HCEC 1CT (cell line): ENCODE measurements at places on chromosomes 5 and 9.
A peak's percentile ranks its signal among the peaks of the same experiment; 100 is the strongest.

DNA sequence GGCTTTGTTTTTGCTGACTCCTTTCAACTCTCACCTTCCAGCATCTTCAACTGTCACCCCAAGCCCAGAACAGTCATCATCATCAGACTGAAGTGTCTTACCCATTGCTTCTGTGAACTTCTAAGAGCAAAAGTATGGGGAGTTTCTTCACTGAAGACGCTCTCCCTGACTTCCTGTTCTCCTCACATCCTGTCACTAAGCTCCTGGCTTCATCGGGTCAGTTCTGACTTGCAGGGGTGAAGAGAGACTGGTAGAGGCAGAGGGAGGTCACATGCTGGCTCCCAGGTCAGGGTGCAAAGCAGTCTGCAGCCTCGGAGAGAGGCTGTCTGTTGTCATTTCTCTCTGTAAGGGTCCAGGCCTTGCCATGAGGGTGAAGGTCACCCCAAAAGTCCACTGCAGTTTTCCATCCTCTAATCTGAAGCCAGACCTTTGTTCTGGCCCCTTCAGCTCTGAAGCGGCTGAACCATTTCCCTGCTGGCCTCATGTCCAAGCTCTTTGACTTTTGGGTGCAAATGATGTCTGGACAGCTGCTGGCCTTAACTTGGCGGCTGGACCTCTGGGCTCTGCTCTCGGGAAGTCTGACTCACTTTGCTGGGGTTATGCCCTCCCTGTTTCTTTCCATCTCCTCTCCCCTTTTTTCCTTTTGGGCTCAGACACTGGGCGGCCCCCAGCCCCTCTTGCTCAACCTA, 305.0 kb downstream of the RAB3C start:
- peak; percentile 11 for DNase-seq

- DNase-seq = no peak
Observed at GRCh38 chr5:115736004-115736689, 80.3 kb downstream of the CDO1 start.

DNA sequence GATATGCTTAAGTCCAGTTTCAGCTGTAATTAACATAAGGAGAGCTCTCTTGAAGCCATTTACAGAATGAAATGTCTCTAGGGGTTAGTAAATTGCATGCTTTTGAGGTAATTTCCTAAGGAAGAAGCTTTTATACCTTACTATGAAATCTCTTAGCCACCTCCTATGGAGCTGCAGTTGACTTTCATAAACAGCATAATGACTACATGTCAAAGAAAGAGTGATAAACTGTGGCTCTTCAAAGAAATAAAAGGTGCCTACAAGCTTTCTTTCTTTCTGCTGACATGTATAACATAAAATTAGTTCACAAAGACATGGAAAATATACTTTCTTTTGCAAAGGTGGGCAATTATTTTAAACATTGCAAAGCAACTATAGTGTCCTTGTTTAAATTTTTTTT, 90.8 kb downstream of the TMEM167A start:
- no peak for DNase-seq

- DNase-seq = no peak
Observed at GRCh38 chr9:37407468-37407867, 15.0 kb upstream of the GRHPR start.

DNA sequence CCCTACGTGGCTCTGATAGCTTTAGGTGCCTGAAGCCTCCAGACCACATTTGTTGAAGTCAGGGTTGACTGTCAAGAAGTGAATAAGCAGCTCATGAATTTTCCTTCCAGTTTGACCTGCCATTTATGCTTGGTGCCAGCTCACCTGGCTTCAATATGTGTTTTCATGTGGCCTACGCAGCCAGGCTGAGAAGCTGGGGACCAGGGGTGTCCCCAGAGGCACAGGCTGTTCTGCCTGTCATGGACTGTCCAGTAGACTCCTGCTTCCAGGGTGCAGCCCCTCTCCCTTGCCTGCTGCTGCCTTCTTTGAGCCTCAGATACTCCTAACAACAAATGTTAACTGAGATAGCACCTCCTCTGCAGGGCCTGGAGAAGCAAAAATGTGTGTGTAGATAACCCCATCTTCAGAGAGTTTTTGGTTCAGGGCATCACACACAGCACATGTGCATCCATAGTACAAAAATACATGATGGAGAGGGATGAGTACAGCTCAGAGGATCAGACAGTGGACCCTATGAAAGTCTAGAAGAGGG, 5.8 kb downstream of the TNFAIP8 start:
- no peak for DNase-seq

DNA sequence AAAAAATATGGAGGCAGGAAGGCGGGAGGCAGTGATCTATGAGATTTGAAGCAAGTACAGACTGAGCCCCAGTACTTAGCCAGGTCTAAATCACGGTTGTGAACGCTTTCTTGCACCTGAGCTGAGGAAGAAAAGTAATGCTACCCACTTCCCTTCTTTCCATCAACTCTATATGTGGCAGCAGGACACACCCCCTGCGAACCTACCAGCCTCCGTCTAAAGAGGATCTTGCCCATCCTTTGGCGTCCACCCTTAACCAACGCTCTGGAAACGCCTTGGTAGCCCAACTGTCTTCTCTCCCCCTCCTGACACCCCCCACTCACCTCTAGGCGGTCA, 545 bp downstream of the HMGCS1 start:
- DNase-seq = no peak

- no peak for DNase-seq
Observed at GRCh38 chr9:121354141-121354540, 15.9 kb downstream of the STOM start.

DNA sequence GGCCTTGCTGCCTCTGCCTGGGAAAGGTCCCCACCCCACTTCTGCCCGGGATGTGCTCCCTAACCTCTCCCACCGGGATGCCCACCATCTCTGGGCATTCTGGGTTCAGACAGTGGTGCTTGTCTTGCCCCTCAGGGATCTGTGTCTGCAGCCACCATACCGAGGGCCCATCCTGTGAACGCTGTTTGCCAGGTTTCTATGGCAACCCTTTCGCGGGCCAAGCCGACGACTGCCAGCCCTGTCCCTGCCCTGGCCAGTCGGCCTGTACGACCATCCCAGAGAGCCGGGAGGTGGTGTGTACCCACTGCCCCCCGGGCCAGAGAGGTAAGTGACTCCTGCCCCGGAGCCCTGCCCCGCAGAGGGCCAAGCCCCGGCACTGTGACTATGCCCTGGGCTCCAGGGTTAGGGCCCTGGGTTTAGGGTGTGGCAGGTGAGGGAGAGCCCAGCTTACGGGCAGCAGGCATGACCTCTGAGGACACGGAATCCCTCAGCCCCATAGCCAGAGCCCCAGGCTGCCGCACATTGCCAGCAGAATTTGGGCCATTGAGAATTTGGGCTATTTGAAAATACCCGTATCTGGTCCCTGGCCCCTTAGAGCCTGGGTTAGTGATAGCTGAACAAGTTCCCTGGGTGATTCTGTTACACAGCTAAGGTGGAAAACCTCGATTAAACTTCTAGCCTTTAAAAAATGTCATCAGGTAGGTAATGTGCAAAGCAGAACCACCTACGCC, 35.3 kb upstream of the AIF1L start:
- no peak for DNase-seq

DNA sequence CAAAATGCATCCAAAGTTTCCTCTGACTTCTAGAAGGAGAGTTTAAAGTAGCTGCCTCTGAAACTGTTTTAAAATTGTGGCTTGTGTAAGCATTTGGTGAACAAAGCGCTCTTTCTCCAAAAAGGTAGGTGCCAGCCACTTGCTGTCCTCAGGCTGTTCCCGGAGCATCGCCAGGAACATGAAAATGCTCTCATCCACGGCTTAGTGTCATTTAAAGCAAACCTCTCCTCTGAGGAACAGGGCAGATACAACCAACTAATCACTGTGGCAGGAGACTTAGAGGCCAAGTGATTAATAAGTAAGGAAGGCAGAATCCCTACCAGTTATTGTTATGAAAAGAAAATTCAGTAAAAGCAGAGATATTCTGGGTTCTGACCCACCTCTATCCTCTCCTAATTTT, 165.6 kb downstream of the DCP2 start:
- peak; percentile 17 for DNase-seq

GRCh38 chr9:114084282-114085073, 6.4 kb upstream of the AMBP start:
- DNase-seq = no peak

- DNase-seq = no peak
Observed at GRCh38 chr9:37512437-37512836, 26.7 kb downstream of the POLR1E start.

GRCh38 chr5:106818552-106818951, 852.2 kb downstream of the EFNA5 start:
- DNase-seq = no peak

- no peak for DNase-seq
Observed at GRCh38 chr9:18124760-18125159, 349.2 kb upstream of the ADAMTSL1 start.

- no peak for DNase-seq
Observed at GRCh38 chr9:129609486-129610212, 11.3 kb downstream of the C9orf50 start.

DNA sequence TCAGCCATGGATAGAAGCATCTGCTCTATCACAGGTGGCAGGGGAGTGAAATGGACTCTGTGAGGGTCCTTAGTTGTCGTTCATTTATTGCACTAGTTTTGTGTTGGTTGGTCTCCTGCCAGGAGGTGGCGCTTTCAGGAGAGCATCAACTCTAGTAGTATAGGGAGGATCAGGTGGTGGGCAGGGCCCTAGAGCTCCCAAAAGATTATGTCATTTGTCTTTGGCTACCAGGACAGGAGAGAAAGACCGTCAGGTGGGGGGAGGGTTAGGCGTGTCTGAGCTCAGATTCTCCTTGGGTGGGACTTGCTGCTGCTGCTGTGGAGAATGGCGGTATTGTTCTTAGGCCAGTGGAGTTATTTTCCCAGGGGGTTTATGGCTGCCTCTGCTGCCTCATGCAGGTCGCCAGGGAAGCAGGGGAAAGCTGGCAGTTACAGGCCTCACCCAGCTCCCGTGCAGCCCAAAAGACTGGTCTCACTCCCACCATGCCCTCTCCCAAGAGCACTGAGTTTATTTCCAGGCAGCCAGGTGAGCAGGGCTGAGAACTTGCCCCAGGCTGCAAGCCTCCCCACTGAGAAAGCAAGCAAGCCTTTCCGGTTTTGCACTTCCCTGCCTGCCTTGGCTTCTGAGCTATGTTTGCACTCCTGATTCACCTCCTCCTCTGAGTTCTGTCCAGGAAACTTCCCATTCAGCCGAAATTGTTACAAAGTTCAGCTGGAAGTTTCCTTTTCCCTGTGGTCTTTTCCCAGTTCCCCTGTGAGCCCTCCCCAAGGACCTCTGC, 317.3 kb downstream of the TAF11L14 start:
- no peak for DNase-seq

DNA sequence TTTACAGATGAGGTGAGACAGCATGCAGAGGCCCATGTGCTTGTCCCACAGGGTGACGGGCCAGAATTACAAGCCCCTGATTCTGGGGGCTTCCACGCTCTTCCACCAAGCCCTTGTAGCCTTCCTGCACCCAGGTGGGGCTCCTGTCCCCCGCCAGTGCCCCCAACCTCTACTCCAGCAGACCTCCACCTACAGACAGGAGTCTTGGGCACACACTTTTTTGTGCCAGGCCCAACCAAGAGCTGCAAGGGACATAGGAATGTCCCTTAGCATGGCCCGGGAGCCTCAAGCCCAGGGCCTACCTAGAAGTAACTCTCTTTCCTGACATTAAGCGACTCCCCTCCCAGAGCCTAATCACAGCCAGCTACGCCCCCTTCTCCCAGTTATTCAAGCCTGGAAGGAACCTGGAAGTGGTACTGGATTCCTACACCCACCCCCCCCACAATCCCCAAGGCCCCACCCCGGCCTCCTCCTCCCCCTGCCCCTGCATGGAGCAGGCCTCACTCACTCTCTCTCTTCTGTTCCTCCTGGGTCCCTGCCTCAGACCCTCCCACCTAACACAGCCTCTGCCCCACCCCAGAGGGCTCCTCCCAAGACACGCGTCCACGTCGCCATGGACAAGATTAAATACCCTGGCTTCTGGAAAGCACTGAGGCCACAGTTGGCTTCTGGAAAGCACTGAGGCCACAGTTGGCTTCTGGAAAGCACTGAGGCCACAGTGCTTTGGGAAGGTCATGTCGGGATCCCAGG, 30.5 kb downstream of the ADAMTS2 start:
- no peak for DNase-seq

DNA sequence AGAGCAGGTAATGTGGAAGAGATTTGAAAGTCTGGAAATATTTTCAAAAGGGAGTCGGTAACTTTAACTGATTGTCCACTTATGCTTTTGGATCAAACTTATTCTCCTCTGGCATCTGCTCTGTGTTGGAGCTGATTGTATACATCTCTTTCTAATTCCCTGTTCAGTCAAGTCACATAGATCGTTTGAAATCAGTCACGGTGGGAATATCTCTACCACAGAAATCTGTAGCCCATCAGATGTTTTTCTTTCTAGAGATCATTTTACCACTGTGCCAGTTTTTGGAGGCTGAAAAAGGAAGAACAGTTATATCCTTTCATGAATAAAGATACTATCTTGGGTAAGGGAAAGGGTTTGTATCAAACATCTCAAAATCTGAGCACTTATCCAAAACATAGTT, 1853.3 kb downstream of the EFNA5 start:
- no peak for DNase-seq

GRCh38 chr9:34701023-34701768, 8.7 kb downstream of the CCL21 start:
- DNase-seq = peak; percentile 46

DNA sequence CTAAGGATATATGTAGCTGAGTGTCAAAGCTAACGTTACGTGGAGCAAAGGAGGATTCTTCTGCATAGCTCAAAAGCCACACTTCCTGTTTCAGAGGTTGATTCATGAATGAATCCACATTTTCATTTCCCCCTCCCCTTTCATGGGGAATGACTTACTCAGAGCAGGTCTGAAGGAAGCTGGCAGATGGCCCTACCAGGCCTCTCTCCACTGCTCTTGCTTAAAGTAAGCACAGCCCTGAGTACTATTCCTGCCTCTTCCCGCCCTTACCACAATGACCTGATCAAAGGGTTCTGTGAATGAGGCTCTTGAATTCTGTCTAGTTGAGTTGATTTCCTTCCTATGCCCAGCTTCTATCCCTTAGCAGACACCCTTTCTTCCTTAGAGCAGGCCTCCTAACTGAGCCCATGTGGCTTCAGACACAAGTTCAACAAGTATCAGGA, 6.3 kb downstream of the IGIP start:
- DNase-seq = peak; percentile 93

- no peak for DNase-seq
Observed at GRCh38 chr9:70046274-70047070, 2.8 kb downstream of the MAMDC2 start.

GRCh38 chr9:125682340-125682739, 24.7 kb downstream of the MAPKAP1 start:
- no peak for DNase-seq

DNA sequence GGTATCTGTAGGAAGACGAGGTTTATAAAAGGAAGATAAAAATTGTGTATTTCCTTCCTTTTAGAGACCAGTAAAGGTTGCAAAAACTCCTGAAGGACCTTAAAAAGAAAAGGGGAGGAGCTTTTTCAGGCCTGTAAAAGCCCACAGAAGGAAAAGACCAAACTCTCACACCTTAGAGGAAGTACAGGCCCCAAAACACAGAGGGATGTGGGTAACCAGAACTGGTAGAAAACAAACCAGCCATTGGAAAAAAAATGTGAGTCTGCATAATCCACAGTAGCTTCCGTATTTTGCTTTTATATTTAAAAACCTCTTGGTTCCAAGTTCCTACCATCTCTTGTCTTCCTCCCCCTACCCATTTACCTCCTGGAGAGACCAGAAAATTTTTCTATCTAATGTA, 8.5 kb downstream of the GIN1 start:
- no peak for DNase-seq

- DNase-seq = no peak
Observed at GRCh38 chr5:120942596-120943350, 478.7 kb downstream of the PRR16 start.

GRCh38 chr9:91316093-91316492, 45.6 kb downstream of the AUH start:
- DNase-seq = no peak

- DNase-seq = no peak
Observed at GRCh38 chr5:60701321-60701968, 1.5 kb upstream of the DEPDC1B start.
